ENCODE measurements at places on chromosomes 2 and 18. TPM values are rescaled to one million over a fixed set of nuclear protein-coding genes. Genes with fewer than 3 reads are reported as not detected.

NPAS2 gene
- 102 TPM for total RNA-seq

CRACDL gene
- total RNA-seq: 25.5 TPM

GKN2 gene
- not detected for total RNA-seq

TAF1B gene
- total RNA-seq: 41.1 TPM

SLC1A4 gene
- total RNA-seq: 32.4 TPM

SLC5A7 gene
- total RNA-seq: 3.7 TPM

R3HDM1 gene
- 32.1 TPM for total RNA-seq

HOXD13 gene
- not detected for total RNA-seq

CFAP65 gene
- not detected for total RNA-seq

- no peak for DNase-seq
These were observed 18.9 kb downstream of the ATP8B1 start for GRCh38 chr18:57784034-57784800.

GRCh38 chr2:85131116-85131515 is 2.1 kb upstream of the TCF7L1 start:
- no peak for DNase-seq

- no peak for DNase-seq
These were observed 9.3 kb downstream of the IL1F10 start for GRCh38 chr2:113076954-113077669.

GRCh38 chr2:240964704-240965295 is 33.6 kb upstream of the SNED1 start:
- DNase-seq: peak; percentile 38

DNA sequence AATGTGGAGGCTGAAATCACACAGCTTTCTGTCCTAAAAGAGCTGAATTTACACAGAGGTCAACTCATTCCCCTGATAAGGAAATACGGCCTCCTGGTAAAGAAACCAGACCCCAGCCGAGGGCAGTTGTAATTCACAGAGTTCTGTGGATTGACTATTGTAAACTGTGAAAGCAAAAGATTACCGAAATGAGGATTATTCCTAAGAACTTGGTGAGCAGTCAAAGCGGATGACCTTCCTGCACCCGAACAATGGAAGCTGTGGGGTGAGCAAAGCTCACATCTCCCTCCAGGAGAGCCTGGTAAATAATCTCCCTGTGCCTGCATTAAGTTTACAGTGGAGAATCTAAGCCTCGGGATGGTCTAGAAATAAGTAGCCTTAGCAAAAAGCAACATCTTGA is 138.2 kb upstream of the PXDN start:
- no peak for DNase-seq

DNA sequence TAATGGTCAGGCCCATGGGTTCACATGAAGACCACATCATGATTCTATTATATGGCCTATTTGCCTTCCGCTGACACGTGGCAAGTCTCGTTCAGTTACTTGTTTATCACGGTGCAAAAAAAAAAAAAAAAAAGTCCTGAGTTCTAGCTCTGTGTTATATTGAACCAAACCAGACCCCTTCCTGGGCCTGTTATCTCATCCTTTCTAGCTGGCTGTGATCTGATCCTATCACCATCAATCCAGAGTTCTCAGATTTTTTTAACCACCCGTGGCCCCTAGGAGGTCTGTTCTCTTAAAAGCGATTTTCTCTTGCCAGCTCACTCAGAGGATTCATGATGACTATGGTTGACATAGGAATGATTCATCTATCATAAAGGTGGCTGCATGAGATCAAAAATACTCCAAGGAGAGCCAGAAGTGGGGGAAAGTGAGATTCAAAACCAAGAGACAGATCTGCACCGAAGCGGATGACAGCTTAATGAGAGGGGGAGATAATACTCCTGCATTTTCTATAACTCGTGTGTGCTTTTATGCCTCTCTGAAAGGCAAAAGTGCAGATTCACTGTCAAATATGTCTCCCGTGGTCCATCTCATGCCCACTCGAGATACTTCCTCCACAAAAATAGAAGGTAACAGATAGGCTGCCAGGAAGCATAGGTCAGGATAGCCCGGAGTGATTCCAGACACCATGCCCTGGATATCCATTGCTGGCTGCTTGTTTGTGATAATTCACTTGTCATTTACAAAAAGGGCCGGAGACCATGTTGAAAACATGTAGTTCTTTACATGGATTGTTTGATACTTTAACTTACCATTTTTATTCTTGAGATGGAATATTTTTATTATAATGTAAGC is 505.7 kb upstream of the KLHL29 start:
- DNase-seq: no peak

GRCh38 chr2:47695800-47696477 is 87.0 kb upstream of the MSH6 start:
- no peak for DNase-seq

GRCh38 chr2:8841932-8842331 is 4.5 kb upstream of the KIDINS220 start:
- no peak for DNase-seq

- DNase-seq: no peak
These were observed 83.5 kb downstream of the COBLL1 start for GRCh38 chr2:164757934-164758695.

GRCh38 chr18:32349728-32350395 is 120.8 kb downstream of the GAREM1 start:
- DNase-seq: peak; percentile 77

DNA sequence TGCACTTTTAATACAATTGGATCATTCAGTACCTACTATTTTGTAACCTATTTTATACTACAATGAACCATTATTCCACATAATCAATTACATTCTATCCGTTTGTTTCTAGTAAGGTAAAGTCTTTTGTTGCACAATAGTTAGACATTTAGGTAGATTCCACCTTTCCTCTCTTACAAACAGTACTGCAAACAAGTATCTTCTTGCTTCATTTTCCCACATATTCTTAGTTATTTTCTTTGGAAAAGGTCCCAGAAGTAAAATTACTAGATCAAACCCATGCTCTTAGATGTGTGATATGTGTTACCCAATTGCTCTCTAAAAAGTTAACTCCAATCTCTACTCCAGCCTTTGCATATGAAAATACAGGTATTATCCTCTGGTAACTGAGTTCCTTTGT is 49.6 kb downstream of the SPIRE1 start:
- DNase-seq: no peak

DNA sequence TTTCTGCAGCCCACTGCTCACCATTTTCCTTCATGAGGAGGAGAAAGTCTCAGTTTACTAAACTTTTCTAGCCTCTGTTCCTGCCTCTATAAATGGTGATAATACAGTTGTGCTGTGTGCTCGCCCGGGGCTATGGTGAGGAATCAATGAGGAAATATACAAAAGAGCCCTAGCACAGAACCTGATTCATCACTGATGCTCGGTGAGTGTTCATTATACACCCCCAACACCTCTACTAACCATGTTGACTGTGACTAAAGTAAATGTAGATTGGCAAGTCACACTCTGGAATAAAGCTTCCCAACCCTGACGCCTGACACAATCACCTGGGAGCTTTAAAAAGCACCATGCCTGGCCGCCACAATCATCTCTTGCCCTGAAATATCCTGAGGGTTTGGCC is 118.8 kb upstream of the CYP1B1 start:
- no peak for DNase-seq

DNA sequence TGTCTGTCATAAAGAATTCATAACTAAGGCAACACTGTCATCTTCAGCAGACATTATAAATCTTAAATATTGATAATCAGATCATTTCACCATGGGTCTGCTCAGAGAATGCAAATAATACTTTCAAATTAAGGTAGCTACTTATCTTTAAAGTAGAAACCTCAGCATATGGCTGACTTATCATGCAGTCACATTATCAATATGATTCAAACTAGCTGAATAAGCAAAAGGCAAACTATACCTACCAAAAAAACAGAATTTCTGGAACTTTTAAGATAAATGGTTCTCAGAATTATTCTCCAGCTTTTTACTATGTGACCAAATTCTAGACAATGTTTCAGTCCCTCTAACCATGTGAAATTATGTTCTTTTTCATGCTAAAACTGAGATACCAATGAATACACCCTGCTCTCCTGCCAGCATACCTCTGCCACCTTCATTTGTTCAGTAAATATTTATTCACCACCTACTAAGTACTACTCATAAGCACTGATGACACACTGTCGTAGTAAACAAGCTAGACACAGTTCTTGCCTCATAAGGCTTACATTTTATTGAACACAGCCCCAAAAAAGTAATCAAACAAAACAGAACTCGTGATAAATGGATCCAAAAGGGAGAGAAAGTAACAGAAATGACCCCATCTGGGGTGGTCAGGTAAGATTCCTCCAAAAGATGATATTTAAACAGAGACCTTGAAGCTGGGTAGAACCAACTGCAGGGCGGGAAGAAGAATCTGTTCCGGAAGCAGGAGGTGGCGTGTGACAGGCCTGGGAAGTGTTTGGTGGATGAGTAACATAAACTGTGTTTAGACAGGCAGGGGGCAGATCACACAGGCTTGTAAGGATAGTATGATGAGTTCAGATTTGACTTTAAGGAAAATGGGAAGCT is 17.7 kb downstream of the SPIRE1 start:
- no peak for DNase-seq

DNA sequence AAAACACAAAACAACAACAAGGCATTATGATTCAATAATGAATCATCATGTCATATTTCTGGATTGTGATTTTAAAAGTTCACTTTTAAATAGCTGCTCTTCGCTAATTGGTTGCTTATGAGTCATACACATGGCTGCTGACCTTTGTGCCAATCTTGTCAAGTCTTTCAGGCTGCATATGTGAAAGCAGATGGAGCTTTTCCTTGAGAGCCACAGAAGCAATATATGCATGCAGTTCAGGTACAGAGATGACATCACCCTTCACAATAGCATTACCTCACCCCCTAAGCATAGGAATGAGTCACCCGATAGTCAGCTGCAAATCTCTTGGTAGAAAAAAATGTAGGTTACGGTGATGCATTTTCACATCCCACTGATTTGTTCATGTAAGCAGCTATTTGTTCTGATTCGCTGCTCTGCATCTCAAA is 27.2 kb downstream of the EIF2AK3 start:
- peak; percentile 45 for DNase-seq

DNA sequence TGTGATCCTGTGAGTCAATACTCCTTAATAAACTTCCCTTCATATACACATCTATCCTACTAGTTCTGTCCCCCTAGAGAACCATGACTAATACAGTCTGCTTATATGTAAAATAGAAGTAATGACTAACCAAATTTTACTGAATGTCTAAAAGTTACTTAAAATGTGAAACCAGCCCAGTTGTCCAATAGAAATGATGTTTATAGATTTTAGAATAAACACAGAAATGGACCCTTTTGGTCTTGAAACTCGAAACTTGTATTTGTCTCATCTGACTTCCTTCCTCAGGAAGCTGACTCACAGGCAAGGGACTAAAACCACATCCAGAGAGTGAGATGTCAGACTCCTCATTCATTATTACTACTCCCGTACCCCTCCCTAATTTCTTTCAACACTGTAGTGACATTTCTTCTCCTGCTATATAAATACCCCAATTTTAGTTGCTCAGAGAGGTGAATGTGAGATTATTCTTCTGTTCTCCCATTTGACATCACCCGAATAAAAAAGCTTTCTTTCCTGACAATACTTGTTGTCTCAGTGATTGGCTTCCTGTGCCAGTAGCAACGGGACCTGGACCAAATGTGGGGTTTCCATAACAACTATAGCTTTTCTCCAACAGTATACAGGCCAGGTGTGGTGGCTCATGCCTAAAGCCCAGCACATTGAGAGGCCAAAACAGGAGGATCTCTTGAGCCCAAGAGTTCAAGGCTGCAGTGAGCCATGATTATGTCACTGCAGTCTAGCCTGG is 486.0 kb downstream of the ERBB4 start:
- DNase-seq: no peak

DNA sequence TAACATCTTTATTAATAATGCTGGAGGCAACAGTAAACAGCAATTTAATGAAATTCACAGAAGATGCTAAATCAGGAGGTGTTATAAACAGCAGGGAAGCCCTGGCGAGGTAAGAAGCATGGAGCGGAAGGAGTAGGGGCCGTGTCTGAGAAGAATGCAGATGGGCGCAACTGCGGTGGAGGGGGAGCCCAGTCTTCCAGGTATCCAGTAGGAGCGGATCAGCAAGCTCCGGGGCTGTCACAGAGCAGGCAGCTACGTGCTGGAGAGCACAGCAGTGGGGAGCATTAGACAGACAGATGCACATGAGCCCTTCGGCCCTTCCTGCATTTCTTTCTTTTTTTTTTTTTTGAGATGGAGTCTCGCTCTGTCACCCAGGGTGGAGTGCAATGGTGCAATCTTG is 82.3 kb downstream of the SH3RF3 start:
- no peak for DNase-seq

DNA sequence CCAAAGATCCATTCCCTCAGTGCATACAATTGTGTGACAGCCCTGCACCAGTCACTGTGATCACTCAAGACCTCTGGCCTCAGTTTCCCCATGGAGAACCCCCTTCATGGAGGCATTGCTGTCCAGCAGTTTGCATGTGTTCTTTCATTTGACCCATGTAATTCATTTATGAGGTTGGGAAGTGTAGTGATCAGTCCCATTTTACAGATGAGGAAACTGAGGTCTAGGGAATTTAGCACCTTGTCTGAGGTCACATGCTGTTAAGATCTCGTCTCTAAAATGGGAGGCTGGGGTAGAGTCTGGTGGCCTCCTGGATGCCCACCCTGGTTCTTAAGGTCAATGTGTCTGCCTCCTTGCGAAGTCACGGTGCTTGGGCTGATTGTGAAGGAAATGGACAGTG is 19.1 kb downstream of the LDLRAD4 start:
- no peak for DNase-seq

- DNase-seq: no peak
These were observed 613 bp downstream of the COL5A2 start for GRCh38 chr2:189178726-189179569.

- DNase-seq: peak; percentile 15
These were observed 78.8 kb upstream of the NEDD4L start for GRCh38 chr18:57965246-57965645.

DNA sequence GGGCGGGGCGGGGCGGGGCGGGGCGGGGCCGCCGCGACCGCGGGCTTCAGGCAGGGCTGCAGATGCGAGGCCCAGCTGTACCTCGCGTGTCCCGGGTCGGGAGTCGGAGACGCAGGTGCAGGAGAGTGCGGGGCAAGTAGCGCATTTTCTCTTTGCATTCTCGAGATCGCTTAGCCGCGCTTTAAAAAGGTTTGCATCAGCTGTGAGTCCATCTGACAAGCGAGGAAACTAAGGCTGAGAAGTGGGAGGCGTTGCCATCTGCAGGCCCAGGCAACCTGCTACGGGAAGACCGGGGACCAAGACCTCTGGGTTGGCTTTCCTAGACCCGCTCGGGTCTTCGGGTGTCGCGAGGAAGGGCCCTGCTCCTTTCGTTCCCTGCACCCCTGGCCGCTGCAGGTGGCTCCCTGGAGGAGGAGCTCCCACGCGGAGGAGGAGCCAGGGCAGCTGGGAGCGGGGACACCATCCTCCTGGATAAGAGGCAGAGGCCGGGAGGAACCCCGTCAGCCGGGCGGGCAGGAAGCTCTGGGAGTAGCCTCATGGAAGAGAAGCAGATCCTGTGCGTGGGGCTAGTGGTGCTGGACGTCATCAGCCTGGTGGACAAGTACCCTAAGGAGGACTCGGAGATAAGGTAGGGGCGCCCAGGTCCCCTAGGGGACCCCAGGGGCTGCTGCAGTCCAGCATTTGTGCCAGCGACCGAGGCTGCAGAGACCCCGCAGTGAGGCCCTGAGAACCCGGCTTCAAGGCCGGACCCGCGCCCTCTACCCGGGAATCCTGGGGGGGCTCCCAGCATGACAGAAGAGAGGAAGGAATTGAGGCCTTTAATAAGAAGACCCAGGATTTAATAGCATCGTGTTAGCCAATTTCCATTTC is at the start of gene KHK:
TSS of gene KHK (plus strand) at position 49 of the 870 bp plus-strand sequence. CDS start at position 537, 488 bp downstream.
- peak; percentile 61 for DNase-seq

GRCh38 chr2:121754851-121755236 is 607 bp upstream of the TSN start:
- DNase-seq: no peak

- DNase-seq: no peak
These were observed 1.4 kb upstream of the PLCL1 start for GRCh38 chr2:197803033-197803444.

GRCh38 chr2:183248866-183249567 is 124.8 kb downstream of the NUP35 start:
- DNase-seq: no peak
